ENCODE measurements at places on chromosomes 1 and 21. TPM values are rescaled to one million over a fixed set of nuclear protein-coding genes. Genes with fewer than 3 reads are reported as not detected.

The OVAAL gene
- not detected for total RNA-seq

The MRPL39 gene
- 20.5 TPM for total RNA-seq

The MOV10 gene
- total RNA-seq: 45.5 TPM

The TNFRSF1B gene
- total RNA-seq: 183 TPM

Measured in spleen (tissue), 13 donors.